ENCODE measurements at places on chromosomes 5 and 9.

DNA sequence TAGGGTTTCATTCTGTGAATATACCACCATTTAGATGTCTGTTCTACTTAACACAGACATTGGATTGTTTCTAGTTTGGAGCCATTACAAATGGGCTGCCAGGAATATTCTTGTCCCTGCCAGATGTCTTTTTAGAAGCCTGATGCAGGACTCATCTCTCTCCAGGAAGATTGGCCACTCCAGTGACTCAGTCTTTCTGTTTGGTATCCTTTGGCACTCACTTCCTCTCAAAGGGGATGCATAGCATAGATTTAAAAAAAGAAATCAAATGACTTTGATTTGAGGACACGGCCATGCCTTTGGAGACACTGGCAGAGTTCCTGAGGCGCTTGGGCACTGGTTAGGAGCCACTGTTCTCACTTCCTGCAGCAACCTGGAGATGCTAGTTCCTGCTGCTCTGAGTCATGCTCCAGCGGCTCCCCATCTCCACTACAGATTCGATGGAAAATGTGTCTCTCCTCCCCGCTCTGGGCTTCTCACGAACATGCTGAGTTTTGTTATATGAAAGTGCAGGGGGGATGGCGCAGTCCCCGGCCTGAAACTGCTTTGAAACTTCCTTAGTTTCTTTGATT is 3.5 kb upstream of the ZNF366 start:
- peaks cover 14% of the 10 kb centered on the region for H3K4me1 ChIP-seq
- DNase-seq = no peak
- no peaks in the 10 kb centered on the region for H3K36me3 ChIP-seq
- H3K27me3 ChIP-seq = no peaks in the 10 kb centered on the region
- H3K4me3 ChIP-seq = no peak overlapping the region

GRCh38 chr9:29866556-29866955 is 2293.3 kb upstream of the C9orf72 start:
- H3K27me3 ChIP-seq = no peaks in the 10 kb centered on the region
- DNase-seq = no peak

- no peak for DNase-seq
- no peaks in the 10 kb centered on the region for H3K4me1 ChIP-seq
- no peaks in the 10 kb centered on the region for H3K27me3 ChIP-seq
- no peak overlapping the region for H3K27ac ChIP-seq
- H3K4me3 ChIP-seq = no peak overlapping the region
- H3K36me3 ChIP-seq = no peaks in the 10 kb centered on the region
Observed at GRCh38 chr9:115674091-115674490, 479.5 kb upstream of the PAPPA start.

DNA sequence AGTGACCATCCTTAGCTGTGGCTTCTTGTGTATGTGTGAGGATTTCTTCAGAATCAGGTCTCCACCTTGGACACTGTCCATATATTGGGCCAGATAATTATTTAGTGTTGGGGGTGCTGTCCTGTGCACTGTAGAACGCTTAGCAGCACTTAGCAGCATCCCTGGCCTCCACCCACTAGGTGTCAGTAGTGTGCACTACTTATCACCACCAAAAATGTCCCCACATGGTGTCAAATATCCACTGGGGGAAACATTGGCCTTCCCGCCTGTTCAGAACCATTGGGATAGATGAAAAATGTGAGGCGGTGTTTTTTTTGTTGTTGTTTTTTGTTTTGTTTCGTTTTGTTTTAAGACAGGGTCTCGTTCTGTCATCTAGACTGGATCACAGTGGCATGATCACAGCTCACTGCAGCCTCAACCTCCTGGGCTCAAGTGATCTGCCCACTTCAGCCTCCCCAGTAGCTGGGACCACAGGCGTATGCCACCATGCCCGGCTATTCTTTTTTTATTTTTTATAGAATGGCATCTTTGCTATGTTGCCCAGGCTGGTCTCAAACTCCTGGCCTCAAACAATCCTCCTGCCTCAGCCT is 67.7 kb downstream of the TENT4A start:
- no peaks in the 10 kb centered on the region for H3K27me3 ChIP-seq
- DNase-seq = peak; percentile 54
- H3K36me3 ChIP-seq = no peaks in the 10 kb centered on the region
- H3K27ac ChIP-seq = no peak overlapping the region

Data from Peyer's patch (tissue), 4 donors.